ENCODE measurements at places on chromosomes 5 and 9.

DNA sequence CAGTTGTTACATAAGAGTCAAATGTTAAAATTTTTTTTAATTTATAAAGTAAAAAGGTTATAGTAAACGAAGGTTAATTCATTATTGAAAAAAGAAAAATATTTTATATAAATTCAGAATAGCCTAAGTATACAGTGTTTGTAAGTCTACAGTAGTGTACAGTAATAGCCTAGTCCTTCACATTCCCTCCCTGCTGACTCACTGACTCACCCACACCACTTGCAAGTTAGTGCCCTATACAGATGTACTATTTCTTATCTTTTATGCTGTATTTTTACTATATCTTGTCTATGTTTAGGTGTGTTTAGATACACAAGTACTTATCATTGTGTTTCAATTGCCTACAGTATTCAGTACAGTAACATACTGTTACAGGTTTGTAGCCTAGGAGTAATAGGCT is 57.6 kb downstream of the MAMDC2 start:
- DNase-seq, result no peak

GRCh38 chr9:16198996-16199395 is 646.2 kb downstream of the CCDC171 start:
- no peak for DNase-seq

- no peak for DNase-seq
Observed at GRCh38 chr5:174235221-174236011, 189.9 kb downstream of the NSG2 start.

- no peak for DNase-seq
Observed at GRCh38 chr9:135253305-135254004, 166.0 kb downstream of the OLFM1 start.

DNA sequence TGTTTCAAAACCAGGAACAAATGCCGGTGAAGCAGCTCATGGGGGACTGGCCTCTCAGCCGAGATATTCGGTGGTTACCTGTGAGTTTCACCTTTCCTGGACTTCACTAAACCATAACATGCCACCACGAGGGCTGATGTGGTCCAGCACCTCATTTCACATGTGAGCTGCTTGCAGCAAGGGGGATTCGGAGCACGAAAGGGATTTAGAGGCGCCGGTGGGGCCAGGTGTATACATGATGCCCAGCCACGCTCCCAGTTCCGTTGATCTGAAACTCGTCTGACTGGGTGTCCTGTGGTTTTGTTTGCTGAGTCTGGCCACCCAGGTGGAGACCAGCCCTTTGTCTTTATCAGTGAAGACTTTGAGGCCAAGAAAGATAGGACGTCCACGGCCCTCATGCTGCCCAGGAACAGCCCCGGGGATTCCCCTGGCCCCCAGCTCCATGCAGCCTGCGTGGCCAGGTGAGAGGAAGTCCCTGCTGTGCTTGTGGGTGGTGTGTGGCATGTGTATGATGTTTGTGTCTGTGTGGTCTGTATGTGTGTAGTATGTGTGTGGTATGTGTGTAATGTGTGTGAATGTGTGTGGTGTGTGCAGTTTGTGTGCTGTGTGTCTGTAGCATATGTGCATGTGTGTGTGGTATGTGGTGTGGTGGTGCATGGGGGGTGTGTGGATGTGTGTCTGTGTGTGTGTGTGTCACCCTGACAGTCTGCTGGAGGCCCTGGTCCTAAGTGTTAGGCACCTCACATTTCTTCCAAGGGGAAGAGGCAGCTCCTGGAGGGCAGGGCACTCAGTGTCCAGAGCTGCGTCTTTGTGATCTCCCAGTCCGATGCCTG is 23.4 kb downstream of the PHF2 start:
- DNase-seq, result no peak

- DNase-seq, result no peak
Observed at GRCh38 chr9:87528969-87529368, 31.3 kb downstream of the DAPK1 start.

DNA sequence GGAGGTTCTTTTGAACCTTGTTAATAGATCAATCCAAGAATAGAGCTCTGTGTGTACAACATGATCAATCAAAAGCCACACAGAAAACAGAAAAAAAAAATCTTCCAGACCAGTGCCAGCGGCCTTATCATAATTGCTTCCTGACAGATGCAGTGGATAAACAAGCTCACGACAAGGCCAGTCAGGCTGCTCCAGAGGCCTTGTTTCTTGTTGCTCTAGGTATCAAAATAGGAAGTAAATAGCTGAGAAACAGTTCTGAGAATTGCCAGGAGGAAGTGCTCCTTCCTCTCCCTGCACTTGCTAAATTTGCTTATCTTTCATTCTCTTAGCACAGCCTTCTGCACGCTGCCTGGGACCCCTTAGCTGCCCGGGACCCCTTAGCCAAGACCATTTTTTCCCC is 199.0 kb upstream of the TARS1 start:
- DNase-seq, result no peak

DNA sequence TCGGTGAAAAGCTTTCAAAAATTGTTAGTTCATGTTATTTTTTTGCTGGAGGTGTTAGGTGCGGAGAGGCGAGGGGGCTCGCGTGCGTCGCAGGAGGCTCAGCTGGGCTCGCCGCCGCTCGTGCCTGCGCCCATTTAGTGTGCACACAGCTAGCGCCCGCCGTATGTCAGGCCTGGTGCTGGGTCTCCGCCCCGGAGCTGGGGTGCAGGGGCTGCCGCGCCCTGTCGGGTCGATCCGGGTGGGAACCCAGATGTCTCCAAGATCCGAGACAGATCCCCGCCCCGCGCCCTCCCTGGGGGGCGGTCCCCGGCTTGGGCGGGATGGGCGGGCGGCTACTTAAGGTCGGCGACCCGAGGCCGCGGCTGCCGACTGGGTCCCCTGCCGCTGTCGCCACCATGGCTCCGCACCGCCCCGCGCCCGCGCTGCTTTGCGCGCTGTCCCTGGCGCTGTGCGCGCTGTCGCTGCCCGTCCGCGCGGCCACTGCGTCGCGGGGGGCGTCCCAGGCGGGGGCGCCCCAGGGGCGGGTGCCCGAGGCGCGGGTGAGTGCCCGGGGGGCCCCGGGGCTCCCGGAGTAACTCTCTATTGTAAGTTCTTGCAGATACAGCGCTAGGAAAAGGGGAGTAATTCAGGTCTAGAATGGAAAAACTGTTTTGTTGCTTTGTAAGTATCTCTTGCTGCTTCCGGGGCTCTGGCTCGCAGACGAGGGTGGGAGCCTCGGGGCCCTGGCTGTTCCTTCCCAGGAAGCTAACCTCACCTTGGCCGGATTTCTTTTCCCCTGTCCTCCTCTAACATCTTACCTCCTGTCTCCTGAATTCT is 31.7 kb downstream of the GSN start:
- DNase-seq, result no peak

GRCh38 chr5:107712359-107712870 is 41.7 kb upstream of the EFNA5 start:
- no peak for DNase-seq

DNA sequence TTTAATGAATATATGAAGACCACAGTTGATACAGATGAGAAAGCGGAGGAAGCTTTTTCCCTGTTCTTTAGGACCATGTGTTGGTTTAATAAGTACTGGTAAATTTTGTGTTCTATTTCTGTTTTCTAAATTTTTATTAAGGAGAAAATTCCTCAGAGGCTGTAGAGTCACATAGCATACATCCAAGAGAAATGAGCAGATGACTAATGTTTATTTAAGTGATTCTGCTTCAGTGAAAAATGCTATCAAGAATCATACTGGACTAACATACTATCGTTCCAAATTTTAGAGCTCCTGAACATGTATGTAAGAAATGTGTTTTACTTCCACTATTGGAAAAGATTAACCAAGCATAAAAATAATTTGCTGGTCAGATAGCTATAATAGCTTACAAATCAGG is 115.0 kb downstream of the KIAA1958 start:
- no peak for DNase-seq

GRCh38 chr5:96074460-96074859 is 112.8 kb upstream of the ELL2 start:
- DNase-seq, result no peak

DNA sequence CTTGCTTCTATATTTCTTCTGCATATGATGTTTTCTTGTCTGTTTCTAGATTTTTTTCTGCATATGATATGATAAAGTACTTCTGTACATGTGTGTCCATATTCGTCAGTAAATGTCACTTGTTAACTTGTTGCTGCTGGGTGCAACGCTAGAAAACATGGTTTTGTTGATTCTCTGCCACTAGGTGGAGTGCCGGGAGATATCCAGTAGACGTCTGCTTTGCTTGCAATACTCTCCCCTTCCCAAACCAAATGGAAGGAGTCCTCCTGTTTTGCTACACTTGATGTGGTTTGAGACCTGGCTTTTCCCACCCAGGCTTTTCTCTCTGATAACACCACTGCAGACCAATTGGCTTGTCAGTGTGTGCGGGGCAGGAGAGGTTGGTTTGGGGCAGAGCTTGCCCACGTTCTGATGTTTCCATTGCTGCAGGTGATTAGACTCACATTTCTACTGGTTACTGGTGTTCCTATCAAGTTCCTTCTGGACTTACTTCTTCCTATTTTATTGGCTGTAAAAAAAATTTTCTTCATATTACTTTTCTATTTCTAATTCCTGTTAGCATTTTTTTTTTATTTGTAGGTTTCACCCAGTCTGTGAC is 900.0 kb upstream of the CDH10 start:
- DNase-seq, result no peak

DNA sequence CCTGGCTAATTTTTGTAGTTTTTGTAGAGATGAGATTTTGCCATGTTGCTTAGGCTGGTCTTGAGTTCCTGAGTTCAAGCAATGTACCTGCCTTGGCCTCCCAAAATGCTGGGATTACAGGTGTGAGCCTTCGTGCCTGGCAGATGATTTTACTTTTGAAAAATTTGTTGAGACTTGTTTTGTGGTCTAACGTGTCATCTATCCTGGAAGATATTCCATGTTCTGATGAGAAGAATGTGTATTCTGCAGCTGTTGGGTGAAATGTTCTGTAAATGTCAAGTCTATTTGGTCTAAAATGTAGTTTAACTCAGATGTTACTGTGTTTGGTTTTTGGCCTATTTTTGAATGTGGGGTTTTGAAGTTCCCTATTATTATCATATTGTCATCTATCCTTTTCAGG is 145.6 kb downstream of the XRCC4 start:
- no peak for DNase-seq

GRCh38 chr5:172574871-172575223 is 66.2 kb upstream of the NEURL1B start:
- no peak for DNase-seq

DNA sequence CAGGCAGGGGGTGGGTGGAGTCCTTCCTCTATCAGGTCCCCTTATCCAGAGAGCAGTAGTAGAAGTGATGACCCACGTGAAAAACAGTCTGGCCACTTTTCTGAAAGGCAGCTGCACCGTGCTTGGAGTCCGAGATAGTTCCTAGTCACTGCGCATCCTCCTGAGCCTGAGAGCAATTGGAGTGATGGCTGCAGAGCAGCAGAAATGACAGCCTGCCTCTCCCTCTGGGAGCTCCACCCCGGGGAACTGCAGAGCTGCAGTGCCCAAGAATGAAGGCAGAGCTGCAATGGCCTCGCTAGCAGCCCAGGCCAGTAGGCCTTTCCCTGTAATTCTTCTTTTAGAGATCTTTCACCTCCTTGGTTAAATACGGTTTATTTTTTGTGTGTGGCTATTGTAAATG is 82.6 kb downstream of the CETN3 start:
- no peak for DNase-seq

GRCh38 chr9:83775932-83776331 is 41.6 kb downstream of the GKAP1 start:
- no peak for DNase-seq

- DNase-seq, result no peak
Observed at GRCh38 chr5:1855596-1855995, 27.1 kb downstream of the IRX4 start.

GRCh38 chr5:54912021-54912420 is 73.4 kb downstream of the ESM1 start:
- DNase-seq, result no peak

- DNase-seq, result no peak
Observed at GRCh38 chr9:132458432-132458831, 48.4 kb downstream of the CFAP77 start.

DNA sequence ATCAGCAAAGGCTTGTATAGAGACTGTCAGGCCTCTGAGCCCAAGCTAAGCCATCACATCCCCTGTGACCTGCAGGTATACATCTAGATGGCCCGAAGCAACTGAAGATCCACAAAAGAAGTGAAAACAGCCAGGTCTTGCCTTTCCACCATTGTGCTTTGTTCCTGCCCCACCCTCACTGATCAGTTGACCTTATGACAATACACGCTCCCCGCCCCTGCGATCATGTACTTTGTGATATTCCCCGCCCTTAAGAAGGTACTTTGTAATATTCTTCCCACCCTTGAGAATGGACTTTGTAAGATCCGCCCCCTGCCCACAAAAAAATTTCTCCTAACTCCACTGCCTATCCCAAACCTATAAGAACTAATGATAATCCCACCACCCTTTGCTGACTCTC is 18.6 kb upstream of the NPM1 start:
- no peak for DNase-seq

DNA sequence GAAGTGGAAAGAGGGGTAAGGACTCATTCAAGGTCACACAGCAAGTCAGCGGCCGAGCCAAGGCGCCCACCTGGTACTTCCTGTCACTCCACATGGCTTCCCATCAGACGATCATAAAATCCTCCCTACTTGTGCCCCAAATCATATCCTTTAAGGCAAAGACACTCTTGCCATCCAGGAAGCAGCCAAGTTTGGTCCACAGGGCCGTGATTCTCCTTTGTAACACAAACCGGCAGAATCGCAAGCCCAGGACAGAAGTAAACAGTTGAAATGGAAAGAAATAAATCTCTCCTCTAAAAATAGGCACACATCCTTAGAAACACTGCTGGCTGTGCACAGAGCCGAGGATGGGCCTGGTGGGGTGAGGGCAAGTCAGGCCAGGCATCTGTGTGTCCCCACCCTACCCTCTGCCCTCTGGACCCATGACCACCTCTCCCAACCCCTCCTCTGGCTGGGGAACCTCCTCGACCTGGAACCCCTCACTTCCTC is 30.5 kb downstream of the TMOD1 start:
- DNase-seq, result no peak

All from stimulated activated CD8-positive, alpha-beta memory T cell treated with anti-CD3 and anti-CD28 coated beads, Interleukin-7, amount 100 ng/mL, for 1 hour (primary cell).